Right renal cortex interstitium (tissue), 3 donors: ENCODE measurements at places on chromosomes 2 and 18.

GRCh38 chr2:6929196-6929819 is 12.1 kb downstream of the RNF144A start:
- no peak for DNase-seq

- no peak for DNase-seq
Measured at GRCh38 chr2:128408349-128409305, 90.0 kb upstream of the HS6ST1 start.

DNA sequence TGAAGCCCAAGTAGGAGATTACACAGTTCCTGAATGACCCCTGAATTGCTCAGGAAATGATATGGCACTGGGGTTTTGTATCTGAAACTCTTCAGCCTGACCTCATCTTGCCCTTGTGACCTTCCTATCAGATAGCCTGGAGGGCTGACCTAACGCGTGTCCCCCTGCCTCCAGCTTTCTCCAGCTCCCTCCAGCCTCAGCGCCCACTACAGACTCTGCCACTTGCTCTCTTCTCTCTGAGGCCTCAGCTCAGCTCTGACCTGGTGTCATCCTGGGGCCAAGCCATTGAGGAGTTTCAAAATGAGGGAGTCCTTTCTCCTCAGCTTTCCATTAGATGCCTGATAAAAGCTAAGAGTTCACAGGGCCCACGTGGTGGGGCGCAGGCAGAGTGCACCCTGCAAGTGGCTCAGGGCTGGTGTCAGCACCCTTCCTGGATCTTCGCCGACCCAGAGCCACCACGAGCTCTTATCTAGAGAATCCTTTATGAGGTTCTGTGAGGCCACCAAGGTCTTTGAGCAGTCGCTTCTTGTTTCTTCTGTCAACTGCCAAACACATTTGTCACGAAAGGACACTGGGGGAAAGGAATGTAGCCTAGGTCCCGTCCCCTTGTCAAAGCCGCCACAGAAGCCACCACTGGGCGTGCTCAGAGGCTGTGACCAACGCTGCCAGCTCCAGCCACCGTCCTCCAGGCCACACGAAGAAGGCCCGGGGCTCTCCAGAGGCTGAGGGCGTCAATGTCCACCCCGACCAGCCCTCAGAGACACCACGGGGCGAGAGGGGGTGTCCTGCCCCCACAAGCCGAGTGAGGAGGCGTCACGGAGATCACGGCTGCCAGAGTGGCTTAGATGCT is 131.3 kb upstream of the GPC1 start:
- DNase-seq: no peak

GRCh38 chr2:235937936-235938335 is 230.2 kb downstream of the GBX2 start:
- DNase-seq: no peak

DNA sequence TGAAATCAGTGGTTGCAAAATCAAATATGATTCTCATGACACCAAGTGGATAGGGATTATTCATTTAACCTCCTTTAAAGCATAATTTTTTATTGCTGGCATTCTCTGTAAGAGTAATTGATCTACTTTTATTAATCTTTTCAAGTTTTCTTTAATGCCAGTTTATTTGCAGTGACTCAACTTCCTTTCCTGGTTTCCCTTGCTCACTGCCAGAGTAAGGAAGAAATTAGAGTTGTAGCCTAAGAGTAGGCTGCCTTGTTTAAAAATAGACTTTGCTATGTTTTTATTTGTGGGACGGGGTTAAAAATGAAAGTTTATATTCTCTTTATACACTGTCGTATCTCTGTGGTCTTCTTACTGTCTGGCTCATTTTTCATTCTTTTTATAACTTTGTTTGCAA is 148.6 kb downstream of the WDR7 start:
- no peak for DNase-seq

GRCh38 chr2:1743396-1744150 is 742 bp downstream of the PXDN start:
- no peak for DNase-seq

DNA sequence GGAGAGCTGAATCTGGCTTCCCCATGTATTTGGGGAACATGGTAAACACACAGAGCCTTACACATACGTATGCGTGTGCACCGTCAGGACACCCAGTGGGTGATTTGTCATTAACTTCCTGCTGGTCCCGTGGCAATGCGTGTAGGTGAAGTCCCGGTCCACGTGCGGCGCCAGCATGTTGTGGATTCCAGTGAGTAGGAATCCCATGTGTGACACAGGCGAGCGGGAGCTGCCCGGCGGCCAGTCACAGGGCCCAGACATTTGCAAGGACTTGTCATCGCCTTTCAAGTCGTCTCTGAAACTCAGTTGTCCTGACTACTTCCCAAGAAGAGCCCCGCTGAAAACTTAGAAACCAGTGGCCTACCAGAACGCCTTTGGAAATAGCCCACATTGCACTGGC is 102.0 kb downstream of the RNF144A start:
- DNase-seq: no peak
